ENCODE measurements at places on chromosomes 12 and 14.

GRCh38 chr12:22350886-22351285, 16.4 kb upstream of the ST8SIA1 start:
- DNase-seq: no peak

- no peak for DNase-seq
Observed at GRCh38 chr14:65208548-65208947, 106.2 kb upstream of the MAX start.

DNA sequence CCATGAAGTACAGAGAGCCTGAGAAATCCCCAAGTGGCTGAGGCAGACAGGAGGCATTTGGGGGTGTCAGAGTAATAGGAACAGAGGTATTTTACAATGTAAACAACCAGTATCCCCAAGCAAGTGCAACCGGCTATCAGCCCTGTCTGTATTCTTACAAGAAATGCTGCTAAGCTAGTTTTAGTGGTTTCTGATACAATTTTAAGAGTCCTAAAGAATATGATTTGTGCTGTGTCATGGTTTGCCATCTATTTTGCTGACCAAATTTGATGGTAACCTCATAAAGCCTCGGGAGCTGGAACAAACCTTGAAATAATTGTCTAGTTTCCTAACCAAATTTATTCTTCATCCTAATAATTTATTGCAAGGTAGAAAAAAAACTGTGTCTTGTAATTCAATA, 46.7 kb upstream of the EGLN3 start:
- DNase-seq: no peak

DNA sequence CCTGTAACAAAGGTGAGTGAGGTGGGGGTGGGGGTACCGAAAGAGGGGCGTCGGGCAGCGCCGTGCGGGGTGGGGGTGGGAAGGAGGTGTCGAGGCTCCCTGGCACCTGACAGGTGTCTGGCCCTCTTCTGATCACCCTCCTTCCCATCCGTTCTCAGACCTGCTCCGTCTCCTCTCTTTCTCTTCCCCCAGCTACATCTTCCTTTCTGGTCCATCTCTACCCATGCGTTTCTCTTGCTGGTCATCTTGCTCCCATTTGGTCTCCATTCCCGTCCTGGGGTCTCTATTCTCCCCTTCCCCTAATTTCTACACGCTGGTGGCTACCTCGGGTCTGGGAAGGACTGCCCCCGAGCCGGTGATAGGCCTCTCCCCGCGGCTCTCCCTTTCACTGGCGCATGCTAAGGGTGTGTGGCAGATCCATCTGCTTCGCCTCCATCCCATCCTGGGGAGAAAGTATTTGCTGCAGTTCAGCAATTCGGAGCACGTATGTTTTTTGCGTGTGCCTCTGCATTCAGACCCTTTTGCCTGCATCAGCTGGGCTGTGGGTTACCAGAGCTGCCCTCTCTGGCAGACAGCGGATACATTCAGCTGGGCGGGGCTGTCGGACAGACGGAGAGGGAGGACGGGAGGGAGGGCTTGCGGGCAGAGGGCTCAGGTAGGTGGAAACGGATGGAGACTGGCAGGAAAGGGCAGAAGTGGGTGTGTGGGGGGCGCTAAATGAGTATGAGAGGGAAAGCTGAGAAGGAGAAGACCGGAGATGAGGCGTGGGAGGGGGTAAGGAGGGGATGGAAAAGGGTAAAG, 730 bp downstream of the CLSTN3 start:
- no peak for DNase-seq

DNA sequence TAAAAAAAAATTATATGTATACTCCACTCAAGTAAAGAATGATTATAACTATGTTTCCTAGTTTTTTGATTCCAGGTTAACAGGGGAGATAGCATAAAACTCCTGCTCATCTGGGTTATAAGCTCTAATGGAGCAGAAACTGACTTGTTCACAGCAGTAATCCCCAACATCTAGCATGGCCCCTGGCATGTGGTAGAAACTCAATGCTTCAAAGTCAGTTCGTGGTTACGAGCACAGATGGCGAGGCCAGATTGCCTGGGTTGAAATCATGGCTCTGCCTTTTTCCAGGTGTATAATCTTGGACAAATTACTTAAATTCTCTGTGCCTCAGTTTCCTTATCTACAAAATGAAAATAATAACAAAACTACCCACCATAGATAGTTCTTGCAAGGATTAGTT, 183.8 kb downstream of the TTC7B start:
- DNase-seq: no peak

GRCh38 chr14:24880689-24881088, 169.3 kb downstream of the STXBP6 start:
- no peak for DNase-seq

DNA sequence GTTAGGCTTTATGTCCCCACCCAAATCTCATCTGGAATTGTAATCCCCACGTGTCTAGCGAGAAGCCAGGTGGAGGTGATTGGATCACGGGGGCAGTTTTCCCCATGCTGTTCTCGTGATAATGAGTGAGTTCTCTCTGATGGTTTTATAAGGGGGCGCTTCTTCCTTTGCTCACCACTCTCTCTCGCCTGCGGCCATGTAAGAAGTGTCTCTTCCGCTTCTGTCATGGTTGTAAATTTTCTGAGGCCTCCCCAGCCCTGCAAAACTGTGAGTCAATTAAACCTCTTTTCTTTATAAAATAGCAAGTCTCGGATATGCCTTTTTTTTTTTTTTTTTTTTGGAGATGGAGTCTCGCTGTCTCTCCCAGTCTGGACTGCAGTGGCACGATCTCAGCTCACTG, 13.3 kb downstream of the IL31 start:
- DNase-seq: no peak

DNA sequence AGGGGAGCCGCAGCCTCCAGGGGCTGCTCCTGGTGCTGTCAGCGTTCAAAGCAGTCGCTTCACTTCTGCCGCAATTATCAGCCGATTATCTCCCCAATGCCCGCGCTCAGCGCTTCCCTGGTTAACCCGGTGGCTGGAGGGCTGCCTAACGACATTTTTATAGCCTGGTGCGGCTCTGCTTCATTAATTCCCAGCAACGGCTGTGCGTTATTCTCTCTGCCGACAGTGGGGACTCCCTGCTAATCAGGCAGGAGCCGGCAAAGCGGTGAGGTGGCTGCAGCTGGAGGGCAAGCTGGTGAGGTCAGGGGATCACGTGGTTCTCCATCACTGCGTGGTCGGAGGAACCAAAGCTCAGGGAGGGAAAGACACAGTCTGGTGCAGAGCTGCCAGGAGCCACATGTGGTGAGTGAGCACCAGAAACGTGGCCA, 62.9 kb downstream of the GLRX5 start:
- no peak for DNase-seq

DNA sequence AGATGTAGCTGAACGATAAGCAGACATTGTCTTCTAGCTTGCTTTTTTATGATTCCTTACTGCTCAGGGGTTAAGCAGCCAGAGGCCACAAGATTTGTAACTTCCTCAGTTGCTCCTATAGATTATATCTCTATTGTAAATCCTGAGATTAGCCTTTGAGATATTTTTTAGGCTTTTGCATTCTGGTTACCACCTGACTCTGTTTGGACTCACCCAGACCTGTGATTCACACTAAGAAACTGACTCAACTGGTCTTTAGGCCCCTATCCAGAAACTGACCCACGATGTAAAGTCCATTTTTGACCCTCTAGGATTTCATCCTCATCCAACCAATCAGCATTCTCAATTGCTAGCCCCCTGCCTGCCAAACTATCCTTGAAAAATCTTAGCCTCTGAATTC, 194.4 kb downstream of the RASSF9 start:
- no peak for DNase-seq

DNA sequence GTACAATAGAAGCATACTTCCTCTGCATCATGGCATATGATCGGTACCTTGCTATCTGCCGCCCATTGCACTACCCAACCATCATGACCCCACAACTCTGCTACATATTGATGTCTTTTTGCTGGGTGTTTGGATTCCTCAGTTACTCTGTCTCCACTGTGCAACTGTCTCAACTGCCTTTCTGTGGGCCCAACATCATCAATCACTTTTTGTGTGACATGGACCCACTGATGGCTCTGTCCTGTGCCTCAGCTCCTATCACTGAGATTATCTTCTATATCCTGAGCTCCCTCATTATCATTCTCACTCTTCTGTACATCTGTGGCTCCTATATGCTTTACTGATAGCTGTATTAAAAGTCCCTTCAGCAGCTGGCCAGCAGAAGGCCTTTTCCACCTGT, 13.9 kb upstream of the OR11H6 start:
- DNase-seq: no peak

DNA sequence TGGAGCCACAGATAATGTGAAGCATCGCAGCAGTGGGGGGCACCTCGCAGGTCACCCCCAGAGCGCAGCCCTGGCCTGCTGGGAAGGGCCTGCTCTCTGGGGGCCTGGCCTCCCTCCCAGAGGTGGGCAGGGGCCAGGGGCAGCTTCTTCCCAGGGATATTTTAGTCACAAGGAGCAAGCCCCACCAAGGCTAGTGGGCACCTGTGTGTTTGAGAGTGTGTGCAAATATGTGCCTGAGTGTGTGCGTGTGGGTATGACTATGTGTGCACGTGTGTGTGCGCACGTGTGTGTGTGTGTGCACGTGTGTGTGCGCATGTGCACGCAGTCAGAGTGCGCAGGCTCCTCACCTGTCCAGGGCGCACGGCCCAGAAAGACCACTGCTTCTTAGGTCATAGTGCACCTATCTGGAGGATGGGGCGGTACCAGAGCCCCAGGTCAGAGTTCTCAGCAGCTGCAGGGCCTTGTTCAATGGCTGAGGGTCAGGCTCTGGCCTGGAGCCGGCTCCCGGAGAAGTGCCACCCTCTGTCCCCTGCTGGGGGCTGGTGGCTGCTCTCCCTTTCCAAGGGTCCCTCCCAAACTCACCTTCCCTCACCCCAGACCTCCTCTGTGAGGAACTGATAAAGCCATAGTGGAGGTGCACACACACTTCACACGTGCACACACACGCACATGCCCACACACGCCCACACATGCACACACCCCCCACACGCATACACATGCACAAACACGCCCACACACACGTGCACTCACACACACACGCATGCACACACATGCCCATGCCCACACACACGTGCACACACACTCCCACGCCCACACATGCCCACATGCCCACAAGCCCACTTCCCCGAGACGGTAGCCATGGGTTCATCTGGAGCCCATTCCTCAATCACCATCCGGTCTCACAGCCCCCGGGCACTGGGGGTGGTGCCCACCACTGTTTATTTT, 128.5 kb downstream of the KIF26A start:
- no peak for DNase-seq

GRCh38 chr12:93127107-93127560, 198.0 kb upstream of the EEA1 start:
- no peak for DNase-seq

DNA sequence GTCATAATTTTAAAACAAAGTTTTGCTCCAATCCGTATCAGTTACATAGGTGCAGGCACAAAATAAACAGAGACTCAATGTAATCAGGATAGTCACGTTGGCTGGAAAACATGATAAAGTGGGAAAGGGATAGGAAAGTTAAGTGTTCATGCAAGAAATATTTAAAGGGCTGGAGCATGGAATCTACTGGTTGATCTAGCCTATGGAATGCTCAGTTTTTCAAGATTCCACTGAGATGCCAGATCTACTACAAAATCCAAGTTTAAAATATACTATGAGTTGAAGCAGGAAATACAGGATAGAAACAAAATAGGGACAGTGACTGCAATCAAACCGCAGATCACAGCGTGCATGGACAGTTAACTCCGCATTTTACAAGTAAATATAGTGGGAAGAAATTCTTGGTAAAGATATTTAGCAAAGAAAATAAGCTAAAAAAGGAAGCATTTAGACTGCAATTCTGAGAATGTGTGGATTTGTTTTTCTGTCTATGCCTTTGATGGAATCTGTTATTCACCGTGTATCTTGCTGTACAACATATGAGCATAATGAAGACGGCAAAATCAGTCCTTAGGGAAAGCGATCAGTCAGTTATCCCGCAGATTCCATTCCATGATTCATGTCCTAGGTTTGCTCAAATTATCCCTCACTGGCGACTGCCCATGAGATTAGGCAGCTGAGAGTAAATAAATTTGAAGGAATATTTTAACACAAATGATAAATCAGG, 1044.3 kb downstream of the FLRT2 start:
- no peak for DNase-seq

- no peak for DNase-seq
Observed at GRCh38 chr12:125564753-125565152, 499.5 kb downstream of the AACS start.

GRCh38 chr12:55392032-55392795, 8.1 kb upstream of the OR6C65 start:
- DNase-seq: no peak

DNA sequence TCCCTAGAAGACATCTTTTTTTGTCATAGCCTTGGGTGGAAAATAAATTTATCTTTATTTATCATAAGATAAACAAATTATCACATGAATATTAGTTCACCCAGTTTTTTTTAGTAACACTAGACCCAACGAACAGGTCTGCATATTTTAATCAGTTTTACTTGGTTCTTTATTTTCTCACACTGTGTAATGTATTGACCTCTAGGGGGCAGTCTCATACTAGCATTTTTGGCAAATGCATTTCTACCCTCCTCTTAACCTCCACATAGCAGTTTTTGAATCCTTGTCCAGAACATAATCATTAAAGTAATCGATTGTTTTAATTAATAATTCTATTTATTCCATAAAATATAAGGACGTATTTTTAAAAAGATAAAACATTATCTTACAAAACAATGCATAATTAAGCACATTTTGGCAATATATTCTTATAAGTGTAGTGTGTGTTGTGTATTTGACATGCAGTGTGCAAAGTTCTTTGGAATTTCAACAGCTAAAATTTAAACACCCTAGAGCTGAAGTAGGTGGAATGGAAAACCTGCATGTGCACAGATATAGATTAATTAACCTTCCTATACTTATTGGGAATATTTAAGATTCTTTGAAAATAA, 31.6 kb upstream of the PTPRQ start:
- DNase-seq: no peak

- DNase-seq: no peak
Observed at GRCh38 chr12:68075416-68075815, 84.1 kb downstream of the IFNG start.

DNA sequence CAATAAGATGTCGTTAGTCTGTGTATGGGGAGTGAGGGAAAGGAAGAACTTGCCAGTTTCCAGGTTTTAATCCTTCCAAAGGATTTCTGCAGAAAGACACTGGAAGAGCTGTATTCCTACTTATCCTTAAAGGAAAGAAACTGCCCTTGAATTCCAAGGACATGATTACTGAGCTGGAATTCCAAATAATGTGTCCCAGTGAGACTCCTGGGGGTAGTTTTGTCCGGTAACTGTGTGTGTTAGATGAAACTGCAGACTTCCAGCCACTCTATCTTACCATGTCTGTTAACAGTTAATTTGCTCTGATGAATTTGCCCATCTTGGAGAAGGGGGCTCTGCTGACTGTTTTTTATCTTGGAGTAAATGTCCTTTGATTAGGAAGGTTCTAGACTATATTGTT, 33.0 kb downstream of the CKB start:
- DNase-seq: no peak
